ENCODE measurements at places on chromosomes 16 and 17.

- H3K36me3 ChIP-seq = peaks cover 12% of the 10 kb centered on the region
- H3K27me3 ChIP-seq = peaks cover 2% of the 10 kb centered on the region
- DNase-seq = peak; percentile 97
- H3K27ac ChIP-seq = no peak overlapping the region
- H3K4me1 ChIP-seq = peaks cover 30% of the 10 kb centered on the region
Measured at GRCh38 chr17:8158267-8159031, 4.3 kb downstream of the VAMP2 start.

GRCh38 chr17:67602974-67603373 lies 114.8 kb upstream of the NOL11 start:
- peaks cover 9% of the 10 kb centered on the region for H3K36me3 ChIP-seq
- H3K27me3 ChIP-seq = no peaks in the 10 kb centered on the region

DNA sequence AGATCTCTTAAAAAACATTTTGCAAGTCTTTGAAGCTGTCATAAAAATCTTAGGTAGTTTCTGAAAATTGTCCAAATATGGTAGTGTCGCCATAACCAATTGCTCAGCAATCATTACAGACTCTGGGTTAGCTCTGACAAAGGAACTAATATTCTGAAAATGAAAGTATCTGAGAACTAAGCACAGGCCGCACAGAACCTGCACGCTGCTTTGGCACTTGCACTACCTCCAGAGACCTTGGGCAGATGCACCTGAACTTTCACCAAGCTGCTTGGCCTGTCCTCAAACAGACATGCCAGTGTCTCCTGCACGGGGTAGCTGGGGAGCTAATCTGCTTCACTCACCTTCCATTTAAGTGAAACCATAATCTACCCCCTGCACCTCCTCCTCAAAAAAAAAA lies 317.0 kb downstream of the MAF start:
- no peaks in the 10 kb centered on the region for H3K36me3 ChIP-seq
- H3K4me3 ChIP-seq = no peak overlapping the region
- peaks cover 11% of the 10 kb centered on the region for H3K4me1 ChIP-seq
- H3K27me3 ChIP-seq = peaks cover 61% of the 10 kb centered on the region
- H3K27ac ChIP-seq = no peak overlapping the region
- DNase-seq = no peak

- no peak overlapping the region for H3K27ac ChIP-seq
- H3K4me3 ChIP-seq = no peak overlapping the region
- H3K27me3 ChIP-seq = no peaks in the 10 kb centered on the region
- no peak for DNase-seq
- no peaks in the 10 kb centered on the region for H3K4me1 ChIP-seq
- H3K36me3 ChIP-seq = no peaks in the 10 kb centered on the region
Measured at GRCh38 chr17:16997514-16998429, 25.9 kb upstream of the TNFRSF13B start.

- H3K27me3 ChIP-seq = no peaks in the 10 kb centered on the region
- no peak for DNase-seq
- peak overlapping the region; percentile 68 for H3K27ac ChIP-seq
- H3K36me3 ChIP-seq = peaks cover 14% of the 10 kb centered on the region
- H3K4me3 ChIP-seq = no peak overlapping the region
Measured at GRCh38 chr17:19271780-19272357, 34.7 kb downstream of the EPN2 start.

- no peak overlapping the region for H3K27ac ChIP-seq
- no peak for DNase-seq
- H3K27me3 ChIP-seq = peaks cover 55% of the 10 kb centered on the region
- no peaks in the 10 kb centered on the region for H3K4me1 ChIP-seq
- no peak overlapping the region for H3K4me3 ChIP-seq
- H3K36me3 ChIP-seq = no peaks in the 10 kb centered on the region
Measured at GRCh38 chr17:6796887-6797490, 21.0 kb downstream of the FBXO39 start.

DNA sequence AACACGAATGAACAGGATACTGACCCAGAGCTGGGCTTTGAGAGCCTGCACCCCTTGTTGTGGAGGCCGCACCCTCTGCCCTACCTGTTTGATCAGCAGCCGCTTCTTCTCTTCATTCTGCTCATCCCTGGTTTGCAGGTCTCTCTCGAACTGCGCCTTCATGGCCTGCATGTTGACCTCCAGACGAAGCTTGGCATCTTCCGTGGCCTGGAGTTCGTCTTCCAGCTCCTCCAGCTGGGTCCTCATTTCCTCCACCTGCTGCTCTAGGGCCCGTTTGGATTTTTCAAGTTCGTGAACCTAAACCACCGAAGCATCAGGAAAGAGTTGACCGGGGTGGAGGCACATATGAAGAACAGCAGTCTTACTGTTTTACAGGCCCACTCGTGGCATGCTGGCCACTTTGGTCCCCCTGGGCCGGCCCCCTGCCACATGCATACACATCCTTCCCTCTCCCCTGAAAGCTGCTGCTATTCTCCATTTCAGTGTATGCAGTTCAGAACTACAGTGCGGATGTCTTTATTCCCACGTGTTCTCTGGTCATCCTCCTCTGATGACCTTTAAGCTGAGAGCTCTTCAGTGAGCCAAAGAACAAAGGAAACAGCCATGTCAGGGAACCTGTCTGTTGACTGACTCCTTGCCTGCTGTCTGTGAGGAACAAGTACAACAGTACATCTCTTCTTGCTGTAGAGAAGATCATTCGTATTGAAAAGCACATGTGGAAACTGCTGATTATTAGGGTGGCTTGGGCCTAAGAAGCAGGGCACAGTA lies 54.8 kb downstream of the NDEL1 start:
- DNase-seq = no peak
- no peak overlapping the region for H3K4me3 ChIP-seq
- no peaks in the 10 kb centered on the region for H3K27me3 ChIP-seq
- no peaks in the 10 kb centered on the region for H3K4me1 ChIP-seq

DNA sequence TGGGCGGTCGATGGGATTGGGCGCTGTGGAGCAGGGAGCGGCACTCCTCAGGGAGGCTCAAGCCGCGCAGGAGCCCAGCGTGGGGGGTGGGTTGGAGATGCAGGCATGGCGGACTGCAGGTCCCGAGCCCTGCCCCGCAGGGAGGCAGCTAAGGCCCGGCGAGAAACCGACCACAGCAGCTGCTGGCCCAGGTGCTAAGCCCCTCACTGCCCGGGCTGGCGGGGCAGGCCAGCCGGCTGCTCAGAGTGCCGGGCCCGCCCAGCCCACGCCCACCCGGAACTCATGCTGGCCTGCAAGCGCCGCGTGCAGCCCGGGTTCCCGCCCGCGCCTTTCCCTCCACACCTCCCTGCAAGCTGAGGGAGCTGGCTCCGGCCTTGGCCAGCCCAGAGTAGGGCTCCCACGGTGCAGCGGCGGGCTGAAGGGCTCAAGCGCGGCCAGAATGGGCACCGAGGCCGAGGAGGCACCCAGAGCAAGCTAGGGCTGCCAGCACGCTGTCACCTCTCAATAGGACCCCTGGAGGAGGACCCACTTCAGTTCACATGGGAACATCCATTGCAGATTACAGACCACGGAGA lies 20.5 kb upstream of the METTL16 start:
- no peak for DNase-seq
- H3K4me3 ChIP-seq = no peak overlapping the region
- no peaks in the 10 kb centered on the region for H3K4me1 ChIP-seq
- no peak overlapping the region for H3K27ac ChIP-seq
- H3K27me3 ChIP-seq = no peaks in the 10 kb centered on the region
- no peaks in the 10 kb centered on the region for H3K36me3 ChIP-seq

DNA sequence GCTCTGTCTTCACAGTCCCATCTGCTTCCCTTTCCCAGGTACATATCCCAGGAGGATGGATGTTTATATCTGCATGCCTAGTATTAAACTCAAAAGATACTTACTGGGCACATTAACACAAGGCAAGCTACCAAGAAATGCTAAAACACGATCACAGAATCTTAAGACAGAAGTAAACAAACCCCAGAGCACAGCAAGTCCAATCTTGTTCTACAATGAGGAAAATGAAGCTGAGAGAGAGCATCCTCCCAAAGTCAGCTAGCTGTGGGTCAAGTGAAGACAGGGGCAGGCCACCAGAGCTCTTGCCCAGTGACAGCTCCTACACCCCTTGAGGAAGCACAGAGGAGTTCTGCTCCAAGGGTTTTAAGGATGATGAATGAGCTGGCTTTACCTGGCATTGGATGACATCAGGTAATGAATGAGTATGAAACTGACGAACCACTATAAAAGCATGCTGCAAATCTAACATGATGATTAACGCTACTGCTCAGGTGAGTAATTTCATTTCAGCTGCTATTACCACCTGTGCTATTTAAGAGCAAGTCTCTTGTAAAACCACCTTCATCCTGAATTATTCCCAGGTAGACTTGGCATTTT lies 20.3 kb downstream of the XPO6 start:
- H3K36me3 ChIP-seq = peaks cover 10% of the 10 kb centered on the region
- H3K27me3 ChIP-seq = no peaks in the 10 kb centered on the region
- H3K4me3 ChIP-seq = no peak overlapping the region

DNA sequence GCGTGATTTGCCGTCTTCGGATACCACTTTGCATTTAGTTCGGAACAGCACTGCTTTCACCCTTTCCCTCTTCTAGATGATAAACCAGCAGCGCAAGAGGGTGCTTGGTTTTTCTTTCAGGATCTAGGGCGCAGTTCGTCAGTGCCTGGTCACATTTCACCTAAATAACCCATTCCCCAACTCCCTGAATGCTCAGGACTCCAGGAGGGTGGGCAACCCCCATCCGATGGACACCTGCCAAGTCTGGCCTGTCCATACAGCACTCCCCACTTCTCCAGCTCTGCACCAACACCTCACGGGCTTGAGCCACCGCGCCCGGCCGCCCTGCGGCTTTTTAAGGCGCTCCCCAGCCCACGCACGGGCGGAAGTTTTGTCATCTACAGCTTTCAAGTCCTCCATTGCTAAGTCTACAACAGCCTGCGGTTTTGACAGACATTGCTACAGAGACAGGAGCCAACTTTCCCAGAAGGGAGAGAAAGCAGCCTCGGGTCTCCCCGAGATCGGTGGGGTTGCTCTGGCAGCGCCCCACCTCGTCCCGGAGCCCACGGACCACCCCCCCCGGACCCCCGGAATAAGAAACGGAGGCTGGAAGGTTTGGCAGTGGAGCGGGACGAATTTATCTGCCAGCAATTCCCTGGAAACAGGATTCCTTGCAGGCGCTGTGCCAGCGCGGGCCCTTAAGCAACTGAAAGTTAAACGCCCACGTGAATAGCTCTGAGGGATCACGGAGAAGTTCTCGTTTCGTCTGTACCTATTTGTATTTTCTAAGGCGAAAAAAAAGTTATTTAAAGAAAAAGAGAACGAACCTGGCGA lies 38.6 kb upstream of the SLFN13 start:
- DNase-seq = no peak
- no peak overlapping the region for H3K4me3 ChIP-seq
- no peak overlapping the region for H3K27ac ChIP-seq

- peaks cover 13% of the 10 kb centered on the region for H3K27me3 ChIP-seq
- no peak overlapping the region for H3K4me3 ChIP-seq
- no peak for DNase-seq
- no peak overlapping the region for H3K27ac ChIP-seq
Measured at GRCh38 chr16:17037499-17037898, 433.3 kb downstream of the XYLT1 start.

DNA sequence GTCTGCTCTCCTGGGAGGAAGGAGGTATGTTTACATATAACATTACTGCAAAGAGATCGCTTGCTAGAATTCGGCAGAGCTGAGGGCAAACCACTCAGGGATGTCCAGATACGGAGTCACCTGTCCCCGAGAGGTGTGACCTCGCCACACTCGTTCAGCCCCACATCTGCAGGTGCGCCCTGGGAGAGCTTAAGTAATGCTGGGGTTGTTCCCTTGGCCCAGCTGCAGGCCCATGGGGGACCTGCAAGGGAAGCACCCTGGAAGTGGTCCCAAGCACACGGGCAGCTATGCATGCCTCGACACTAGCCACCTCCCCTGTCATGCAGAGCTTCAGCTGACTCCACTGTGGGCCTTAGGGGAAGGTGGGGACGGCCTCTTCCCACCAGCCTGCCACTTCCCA lies 22.2 kb downstream of the USP22 start:
- peaks cover 32% of the 10 kb centered on the region for H3K36me3 ChIP-seq
- H3K4me1 ChIP-seq = peaks cover 13% of the 10 kb centered on the region
- no peak overlapping the region for H3K4me3 ChIP-seq
- no peaks in the 10 kb centered on the region for H3K27me3 ChIP-seq
- H3K27ac ChIP-seq = no peak overlapping the region
- DNase-seq = no peak

DNA sequence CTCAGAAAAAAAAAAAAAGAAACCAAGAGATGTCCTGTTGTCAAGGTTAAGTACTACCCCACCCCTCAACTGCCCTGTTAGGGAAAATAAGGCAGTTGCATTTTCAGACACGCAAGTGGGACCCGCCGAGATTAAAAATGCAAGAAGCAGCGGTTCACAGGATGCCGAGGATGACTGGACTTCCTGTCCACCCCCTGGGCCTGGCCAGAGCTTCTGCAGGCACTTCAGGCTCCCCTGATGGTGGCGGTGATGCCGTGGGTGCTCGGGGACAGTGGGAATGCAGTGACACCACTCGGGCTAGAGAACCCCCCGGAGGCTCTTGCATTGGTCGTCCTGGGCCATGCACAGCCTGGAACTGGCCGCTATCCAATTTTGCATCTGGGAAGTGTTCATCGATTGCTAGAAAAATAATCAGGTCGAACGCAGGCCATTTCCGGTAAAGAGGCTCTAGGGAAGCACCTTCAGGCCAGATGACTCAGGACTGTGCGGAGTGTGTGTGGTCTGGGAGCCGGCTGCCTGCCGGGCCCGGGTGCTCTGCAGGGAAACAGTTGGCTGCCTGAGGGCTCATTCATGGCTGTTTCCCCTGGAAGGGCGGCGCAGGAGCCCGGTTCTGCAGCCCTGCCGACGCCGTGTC lies 13.4 kb upstream of the CRISPLD2 start:
- no peak for DNase-seq
- peaks cover 5% of the 10 kb centered on the region for H3K27me3 ChIP-seq
- no peaks in the 10 kb centered on the region for H3K36me3 ChIP-seq
- no peak overlapping the region for H3K4me3 ChIP-seq
- H3K4me1 ChIP-seq = no peaks in the 10 kb centered on the region

DNA sequence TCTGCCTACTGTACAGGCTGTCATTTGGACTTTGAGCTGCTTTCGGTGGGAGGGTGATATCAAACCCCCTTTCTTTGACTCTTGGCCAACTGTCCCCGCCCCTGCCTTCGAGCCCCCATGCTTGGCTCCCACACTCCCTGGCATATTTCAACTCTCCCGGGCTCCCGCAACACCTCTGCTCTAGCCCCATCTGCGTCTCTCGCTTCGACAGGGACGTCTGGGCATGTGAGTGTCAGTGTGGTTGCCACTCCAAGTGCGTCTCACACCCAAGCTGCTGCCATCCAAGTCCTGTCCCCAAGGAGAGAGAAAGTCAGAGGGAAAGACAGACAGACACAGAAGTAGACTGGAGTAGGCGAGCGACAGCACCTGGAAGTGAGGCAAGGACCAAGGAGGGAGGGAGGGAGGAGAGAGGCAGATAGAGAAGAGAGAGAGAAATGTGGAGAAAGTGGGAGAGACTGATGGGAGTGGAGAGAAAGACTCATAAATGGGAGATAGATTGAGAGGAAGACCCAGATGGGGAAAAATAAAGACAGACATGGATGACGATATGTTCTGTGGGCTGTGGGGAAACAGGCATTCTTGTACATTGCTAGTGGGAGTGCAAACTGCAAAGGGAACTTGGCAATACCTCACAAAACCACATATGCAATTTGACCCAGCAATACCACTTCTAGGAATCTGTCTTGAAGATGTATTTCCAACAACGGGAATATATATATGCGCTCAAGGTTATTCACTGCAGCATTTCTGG lies 11.8 kb downstream of the STARD3 start:
- H3K36me3 ChIP-seq = peaks cover 3% of the 10 kb centered on the region
- DNase-seq = no peak
- H3K4me3 ChIP-seq = no peak overlapping the region
- H3K27me3 ChIP-seq = no peaks in the 10 kb centered on the region
